ENCODE measurements at places on chromosomes 7 and 10.

DNA sequence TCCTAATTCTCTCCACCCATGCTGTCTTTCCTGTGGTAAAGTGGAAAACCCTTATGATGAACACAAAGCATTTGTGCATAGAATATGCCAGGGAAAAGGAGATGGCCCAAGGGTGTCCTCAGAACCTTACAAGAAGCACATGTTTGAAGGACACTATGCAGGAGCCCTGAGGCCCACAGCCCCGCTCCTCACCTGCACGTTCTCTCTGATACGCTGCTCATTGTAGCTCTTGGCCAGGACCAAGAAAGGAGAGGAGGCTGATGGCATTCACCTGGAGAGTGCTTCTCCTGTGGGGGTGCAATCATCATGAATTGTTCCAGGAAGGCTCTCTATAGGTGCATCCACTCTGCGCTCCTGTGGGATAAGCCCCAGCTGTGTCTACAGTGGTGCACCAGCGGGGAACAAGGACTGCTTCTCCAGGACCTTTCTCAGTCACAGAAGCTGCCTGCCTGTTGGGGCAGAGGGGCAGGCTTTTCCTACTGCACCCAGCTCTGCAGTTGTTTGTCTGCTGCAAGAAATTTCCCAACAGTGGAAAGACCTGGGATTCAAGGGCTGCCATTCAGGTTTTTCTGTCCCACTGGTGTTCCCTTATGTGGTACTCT lies 19.9 kb downstream of the AKR1C2 start:
- DNase-seq: no peak

- DNase-seq: no peak
These were observed 10.9 kb downstream of the PWWP2B start for GRCh38 chr10:132407846-132408278.

DNA sequence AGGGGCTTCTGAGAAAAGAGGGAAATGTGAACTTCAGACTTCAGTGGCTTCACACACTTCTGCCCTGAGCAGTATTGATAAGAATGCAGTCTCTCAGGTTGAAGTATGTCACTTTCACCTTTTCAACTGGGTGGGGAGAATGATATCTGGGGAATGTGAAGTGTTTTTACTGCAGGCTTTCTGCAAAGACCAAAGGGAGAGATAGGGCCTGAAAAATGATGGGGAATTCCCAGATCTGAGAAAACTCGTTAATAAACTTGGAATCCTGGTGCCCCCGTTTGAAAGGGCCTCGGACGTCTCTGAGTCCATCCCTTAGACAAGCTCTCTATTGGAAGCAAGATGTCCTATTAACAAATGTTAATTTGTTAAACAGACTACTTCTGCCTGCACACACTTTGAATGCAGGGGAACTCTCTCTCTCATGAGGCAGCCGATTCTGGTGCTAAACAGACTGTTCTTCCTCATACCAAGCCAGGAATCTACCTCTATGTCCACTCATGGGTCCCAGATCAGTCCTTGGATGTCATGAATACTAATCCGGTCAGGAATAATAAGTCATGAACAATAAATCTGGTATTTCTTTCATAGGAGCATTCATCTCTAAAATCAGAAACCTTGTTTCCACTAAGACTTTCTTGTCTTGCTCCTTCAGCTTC lies 193.6 kb downstream of the JCAD start:
- no peak for DNase-seq

GRCh38 chr10:121085367-121085766 lies 234.2 kb downstream of the WDR11 start:
- DNase-seq: no peak

- no peak for DNase-seq
These were observed 151.3 kb downstream of the NEBL start for GRCh38 chr10:20745556-20746375.

DNA sequence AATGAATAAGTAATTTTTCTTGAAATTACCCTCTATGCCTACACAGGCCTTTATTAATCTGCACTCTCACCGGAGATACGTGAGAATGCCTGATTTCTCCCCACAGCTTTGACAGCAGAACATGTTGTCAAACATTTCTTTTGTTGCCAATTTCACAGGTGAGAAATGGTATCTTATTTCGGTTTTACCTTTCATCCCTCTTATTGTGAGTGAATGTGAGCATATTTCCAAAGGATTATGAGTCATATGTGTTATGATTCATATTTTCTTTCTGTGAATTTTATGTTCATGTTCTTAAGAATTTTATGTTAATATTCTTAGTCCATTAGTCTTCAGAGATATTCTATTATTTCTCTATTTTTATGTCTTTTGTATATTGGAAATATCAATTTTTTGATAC lies 965.1 kb downstream of the CCSER2 start:
- DNase-seq: no peak

DNA sequence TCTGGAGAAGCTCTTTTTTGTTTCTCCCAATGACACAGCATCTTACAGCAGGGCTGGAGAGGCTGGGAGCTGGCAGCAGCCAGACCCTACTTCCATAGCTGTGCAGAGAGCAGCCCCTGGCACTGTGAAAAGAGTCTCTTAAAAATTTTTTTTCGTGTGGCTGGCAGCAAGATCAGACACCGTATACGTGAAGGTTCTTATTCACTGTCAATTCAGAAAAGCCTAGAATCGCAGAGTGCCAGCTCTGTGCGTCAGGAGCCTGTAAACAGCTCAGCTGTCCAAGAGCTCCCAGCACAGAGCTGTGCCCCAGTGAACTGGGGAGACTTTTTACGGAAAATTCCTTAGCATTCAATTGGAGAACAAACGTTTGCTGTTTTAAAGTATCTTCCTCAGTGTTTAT lies 6.5 kb downstream of the BAG3 start:
- DNase-seq: no peak

- DNase-seq: no peak
These were observed 54.7 kb downstream of the ANK3 start for GRCh38 chr10:60334991-60335390.

- no peak for DNase-seq
These were observed 6.1 kb upstream of the OLAH start for GRCh38 chr10:15037691-15038090.

- DNase-seq: no peak
These were observed 164.9 kb upstream of the HGF start for GRCh38 chr7:81934596-81935301.

DNA sequence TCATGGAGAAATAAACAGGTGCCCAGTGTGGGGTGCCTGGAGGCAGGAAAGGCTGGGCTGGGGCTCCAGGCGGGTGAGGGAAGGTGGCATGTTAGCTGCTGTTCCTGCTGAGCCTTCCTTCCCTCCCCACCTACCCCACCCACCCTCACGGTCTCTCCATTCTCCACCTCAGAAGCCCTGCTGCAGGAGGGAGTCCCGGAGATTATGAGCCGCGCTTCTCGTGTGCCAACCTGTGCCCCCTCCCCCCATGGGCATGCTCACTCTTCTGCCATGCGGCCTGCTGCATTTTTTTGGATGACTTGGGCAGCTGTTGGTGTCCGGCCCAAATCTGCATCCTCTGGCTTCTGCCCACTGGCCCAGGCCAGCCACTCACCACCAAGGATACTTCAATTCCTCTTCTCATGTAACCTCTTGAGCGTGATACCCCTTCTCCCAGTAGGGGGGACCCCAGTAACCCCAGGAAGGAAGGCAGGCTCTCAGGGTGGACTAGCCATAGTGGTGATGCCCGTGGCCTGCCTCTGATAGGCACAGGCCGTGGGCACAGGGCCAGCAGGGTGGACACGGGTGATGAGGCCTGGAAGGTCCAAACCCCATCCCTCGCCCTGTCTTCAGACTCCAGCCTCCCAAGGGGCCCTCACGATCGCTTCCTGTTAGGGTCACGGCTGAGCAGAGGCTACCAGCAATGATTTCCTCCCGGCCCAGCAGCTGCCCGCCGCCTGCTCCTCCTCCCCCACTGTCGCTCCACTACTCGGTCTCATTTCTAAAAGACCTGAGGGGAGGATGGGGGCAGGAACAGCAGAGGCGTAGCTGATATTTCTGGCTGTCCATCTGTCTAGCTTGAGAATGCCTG lies 27.8 kb downstream of the UNC5B start:
- no peak for DNase-seq

DNA sequence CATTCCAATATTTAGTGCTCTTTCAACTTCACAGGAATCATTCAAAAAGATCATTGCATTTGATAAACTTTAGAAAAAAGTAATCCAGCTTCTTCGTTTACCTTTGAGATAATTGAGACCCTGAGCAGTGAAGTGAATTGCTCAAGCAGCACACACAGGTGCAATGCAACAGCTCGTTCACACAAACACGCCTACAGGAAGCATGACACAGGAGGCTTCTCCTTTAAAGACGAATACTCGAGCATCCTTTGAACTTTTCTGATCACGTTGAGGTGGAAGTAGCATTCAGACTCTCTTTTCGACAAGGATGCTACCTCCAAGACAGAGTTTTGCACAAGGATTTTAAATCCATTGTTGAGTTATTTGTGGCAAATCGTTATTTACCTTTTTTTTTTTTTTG lies 18.0 kb upstream of the RSU1 start:
- no peak for DNase-seq

DNA sequence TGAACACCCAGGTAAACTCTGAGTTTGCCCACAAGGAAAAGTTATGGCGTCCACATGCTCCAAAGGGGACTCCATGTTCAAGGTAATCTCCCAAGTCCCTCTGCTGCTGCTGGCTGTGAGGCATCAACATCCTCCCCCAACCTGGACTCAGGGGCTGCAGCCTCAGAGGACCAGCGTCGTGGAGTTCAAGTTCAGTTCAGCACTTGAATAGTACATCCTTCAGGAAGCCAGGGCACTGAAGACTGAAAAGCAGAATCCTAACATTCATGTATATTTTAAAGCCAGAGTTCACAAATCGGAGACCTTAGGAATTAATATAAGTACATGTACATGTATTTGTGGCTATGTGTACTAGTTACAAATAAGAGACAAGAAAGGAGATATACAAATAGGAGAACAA lies 90.4 kb downstream of the PTPRE start:
- no peak for DNase-seq

DNA sequence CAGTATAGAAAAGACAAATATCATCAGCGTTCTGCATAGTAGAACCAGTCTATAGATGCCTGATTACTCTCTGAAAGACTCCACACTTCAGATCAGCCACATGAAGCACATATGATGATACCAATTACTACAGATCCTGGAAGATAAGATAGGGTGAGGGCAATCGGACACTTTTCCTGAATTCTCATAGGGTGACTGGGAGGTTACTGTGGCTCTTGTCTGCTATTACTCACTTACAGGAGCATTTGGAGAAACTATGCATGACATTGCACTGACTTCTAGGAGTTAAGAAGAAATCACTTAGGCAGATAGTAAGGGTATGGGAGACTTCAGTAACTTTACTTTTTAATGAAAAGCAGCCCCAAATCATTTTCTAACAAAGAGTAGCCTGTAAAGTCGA lies 1140.9 kb downstream of the XPNPEP1 start:
- no peak for DNase-seq

GRCh38 chr7:158722574-158723237 lies 18.1 kb upstream of the NCAPG2 start:
- DNase-seq: no peak

Data from stimulated activated CD8-positive, alpha-beta memory T cell treated with anti-CD3 and anti-CD28 coated beads, Interleukin-4, amount 100 ng/mL, for 1 hour (primary cell).